Hematopoietic multipotent progenitor cell treated with erythropoietin and hydrocortisone succinate and interleukin-3 and kit ligand, for 6 days (in vitro differentiated cells): ENCODE measurements at places on chromosomes 6 and 20.

DNA sequence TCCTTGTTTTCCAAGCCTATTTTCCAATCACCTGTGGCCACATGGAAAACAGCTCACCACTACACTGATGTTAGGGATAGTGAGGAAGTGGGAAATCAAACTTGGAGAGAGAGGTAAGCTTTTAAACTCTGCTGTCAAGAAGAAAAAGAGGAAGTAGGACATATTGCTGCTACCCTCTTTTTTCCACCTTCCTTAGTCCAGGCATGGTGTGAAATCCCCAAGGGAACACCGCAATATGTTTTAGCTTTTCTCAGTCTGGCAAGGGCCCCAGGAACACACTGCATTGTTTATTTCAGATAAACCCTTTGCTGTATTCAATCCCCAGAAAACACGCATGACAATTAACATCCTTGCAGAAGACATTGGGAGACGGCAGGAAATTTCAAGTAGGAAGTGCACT is 61.3 kb downstream of the HS3ST5 start:
- DNase-seq, result no peak

GRCh38 chr6:34891296-34891695 is 2.2 kb downstream of the ANKS1A start:
- no peak for DNase-seq

GRCh38 chr6:3910106-3910663 is 61.0 kb downstream of the FAM50B start:
- DNase-seq, result no peak

GRCh38 chr6:145139140-145139850 is 596.0 kb downstream of the EPM2A start:
- DNase-seq, result no peak

DNA sequence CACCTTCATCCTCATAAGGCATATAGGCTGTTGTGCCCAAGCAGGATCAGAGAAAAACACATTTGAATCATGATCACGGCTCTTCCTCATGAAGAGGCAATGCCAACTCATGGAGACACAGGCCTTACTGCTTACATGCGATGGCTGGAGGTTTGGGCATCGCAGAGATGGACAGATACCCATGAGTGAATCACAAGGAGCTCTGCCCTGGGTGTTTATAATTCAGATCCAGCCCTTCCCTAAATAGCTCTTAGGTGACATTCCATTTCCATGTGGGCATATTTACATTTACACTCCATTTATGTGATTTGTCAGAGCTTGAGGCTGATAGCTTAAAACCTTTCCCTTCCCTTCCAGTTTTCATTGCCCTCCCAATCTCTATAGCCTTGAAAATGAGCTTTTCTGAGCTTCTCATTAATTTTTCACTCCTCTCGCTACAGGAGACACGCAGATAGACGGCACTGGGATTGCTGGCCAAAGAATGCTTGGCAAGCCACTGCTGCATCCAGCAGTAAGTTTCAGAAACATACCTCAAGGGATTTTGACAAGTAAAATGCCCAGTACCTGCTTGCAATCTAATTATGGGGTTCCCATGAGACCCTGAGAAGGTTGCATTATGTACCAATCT is 249.1 kb downstream of the TBC1D7 start:
- no peak for DNase-seq

GRCh38 chr6:107634324-107635056 is 144.6 kb downstream of the SOBP start:
- DNase-seq, result no peak

- no peak for DNase-seq
Measured at GRCh38 chr6:13488896-13489237, 1.5 kb upstream of the GFOD1 start.

DNA sequence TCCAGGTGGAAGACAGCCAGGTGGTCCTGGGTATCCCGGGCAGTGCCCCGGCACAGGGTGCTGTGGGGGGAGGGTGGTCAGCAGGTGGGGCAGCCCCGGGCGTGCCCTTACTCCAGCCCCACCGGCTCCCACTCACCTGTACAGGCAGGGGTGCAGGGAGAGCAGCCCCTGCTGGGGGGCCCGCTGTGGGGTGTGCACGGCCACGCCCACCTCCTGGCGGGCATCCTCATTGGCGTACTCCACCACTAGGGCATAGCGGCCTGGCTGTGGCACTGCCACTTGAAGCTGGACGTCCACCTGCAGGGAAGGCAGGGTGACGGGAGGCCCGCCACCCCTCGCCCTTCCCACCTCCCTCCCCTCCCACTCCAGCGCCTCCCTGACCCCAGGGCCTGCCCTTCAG is 29.6 kb downstream of the ADRM1 start:
- no peak for DNase-seq

GRCh38 chr6:137217801-137218472 is 1.2 kb downstream of the IFNGR1 start:
- DNase-seq, result peak; percentile 81

DNA sequence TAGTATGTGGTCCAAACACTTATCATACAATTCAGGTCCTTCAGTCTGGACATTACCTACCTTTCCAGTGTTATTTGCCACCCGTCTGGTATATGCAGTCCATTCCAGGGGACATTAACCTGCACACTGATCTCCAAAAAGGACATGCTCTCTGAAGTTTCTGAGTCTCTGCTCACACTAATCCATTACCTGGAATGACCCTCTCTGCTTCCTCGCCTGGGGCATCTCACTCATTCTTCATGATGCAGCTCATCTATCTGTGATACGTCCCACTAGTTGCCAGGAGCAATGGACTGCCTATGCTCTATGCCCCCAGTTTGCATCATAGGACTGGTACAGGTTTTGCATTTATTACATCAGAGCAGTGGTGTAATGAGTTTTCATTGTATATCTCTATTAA is 5.9 kb upstream of the TUBB2B start:
- no peak for DNase-seq

- DNase-seq, result no peak
Measured at GRCh38 chr6:12148317-12148801, 136.2 kb downstream of the HIVEP1 start.

GRCh38 chr20:4511776-4512175 is 209.9 kb upstream of the PRND start:
- no peak for DNase-seq

GRCh38 chr6:184161-184700 is 108.1 kb upstream of the DUSP22 start:
- no peak for DNase-seq

DNA sequence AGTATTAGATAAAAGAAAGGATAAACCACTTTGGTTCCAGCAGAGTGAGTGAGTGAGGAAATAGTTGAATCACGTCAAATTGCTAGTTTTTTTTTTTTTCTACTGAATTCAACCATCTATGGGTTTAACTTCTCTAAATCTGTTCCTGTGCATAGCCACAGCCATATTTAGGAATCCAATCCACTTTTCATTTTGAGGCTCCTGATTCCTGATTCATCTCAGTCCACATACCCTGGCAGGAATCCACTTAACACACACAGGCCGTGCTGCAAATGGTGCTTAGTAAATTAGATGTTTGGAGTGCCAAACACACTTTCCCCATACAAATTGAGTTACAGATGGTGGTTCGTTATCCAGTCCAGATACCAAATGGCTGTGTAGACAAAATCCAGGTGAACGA is 220.3 kb downstream of the ALDH8A1 start:
- no peak for DNase-seq

DNA sequence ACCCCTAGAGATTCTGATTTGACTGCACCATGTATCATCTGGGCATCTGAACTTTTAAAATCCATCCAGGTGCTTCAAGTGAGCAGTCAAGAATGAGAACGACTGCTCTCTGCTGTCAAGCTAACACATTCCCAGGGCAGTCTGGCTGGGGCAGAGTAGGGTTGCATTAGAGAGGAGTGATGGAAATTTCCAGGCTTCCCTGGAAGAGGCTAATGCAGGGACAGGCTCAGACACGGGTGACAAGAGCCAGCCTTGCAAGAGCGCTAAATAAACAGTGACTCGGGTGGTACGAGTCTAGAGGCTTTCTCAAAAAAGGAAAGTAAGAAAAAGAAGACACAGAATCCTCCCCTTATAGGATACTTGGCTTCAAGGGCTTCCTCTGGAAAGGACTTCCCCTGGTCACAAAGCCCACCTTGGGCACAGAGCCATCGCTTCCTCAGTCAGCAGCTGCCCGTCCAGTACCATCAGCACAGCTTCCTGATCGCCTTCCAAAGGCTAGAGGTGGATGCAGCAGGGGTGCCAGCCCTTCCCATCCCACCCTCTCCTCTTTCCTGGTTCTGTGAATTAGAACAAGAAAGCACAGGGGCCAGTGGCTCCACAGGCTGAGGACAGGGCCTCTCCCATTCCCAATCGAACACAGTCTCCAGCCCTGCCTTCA is 177.4 kb upstream of the RREB1 start:
- no peak for DNase-seq

- DNase-seq, result peak; percentile 29
Measured at GRCh38 chr6:87483929-87484328, 11.2 kb downstream of the SLC35A1 start.

DNA sequence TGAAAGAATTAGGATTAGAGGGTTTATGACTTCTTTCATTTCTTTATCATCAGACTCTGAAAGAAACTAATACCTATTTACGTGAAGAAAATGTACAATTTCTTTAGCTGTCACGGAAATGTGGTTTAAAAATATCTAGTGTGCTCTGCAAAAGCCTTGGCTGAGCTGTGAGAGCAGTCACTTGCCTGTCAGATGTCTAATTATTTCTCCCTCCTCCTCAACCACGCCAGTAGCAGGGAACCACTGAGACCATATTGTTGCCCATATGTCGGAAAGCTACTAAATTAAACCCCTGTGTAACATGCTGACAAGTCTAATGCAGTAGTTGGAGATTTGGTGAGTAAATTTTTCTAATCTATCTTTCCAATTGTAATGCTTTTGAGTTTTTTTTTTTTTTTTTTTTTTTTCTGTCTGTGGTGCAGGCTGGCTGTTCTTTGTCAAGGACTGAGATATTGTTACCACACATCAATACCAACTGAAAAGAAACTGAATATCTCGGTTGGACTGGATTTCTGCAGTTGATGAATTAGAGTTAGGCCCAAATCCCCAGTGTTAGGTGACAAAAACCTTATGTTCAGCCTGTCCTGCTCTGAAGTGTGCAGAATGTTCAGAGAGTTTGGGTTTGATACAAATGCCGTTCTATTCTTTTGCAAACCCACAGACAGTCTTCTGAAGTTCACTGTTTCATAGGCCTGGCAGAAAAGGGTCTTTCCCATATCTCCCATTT is 302.9 kb upstream of the SYNCRIP start:
- no peak for DNase-seq

- DNase-seq, result no peak
Measured at GRCh38 chr6:13282393-13283069, 45.8 kb downstream of the TBC1D7 start.

DNA sequence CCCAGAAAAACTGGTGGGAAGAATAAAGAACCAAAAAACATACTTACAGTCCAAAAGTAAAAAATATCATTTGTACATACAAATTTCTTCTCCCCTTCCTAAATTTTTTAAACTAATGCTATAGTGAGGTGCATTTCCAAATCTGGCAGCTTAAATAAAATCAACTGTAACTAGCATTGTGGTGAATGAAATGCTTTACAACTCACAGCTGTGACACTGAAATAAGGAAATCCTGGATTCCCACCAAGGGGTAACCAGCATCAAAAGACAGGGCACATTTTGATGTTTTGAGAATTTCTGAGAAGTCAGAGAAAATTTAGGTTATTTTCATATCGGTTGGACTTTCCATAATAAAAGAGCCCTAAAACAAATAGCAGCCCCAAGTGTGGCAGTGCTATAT is 27.3 kb downstream of the BACH2 start:
- DNase-seq, result no peak

DNA sequence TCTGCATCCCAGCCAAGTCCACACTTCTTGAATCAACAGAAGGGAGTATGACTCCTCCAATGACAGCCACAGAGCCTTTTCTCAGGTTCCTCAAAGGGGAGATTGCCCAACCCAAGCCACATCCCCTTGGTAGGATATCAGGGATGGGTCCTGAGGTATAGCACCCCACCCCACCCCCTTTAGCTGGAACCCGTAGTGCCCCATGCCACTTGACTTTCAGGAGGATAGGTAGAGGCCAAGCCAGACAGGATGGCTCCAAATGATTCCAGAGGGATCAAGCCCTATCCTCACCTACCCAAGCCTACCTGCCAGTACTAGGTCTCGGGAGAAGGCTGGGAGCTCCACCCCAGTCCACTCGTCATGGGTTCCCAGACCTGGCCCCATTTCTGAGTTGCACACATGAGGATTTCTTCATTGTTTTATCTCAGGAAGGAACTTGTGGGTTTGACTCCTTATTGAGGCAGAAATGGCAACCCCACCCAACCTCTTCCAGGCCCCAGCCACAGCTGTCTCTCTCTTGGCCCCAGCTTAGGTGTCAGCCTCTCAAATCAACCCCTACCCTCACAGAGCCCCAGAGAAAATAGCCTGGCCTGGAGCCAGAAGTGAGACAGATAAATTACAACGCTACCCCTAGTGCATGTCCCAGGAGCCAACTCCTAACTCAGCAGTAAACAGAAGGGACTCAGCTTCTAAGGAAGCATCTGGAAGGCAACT is 3.6 kb downstream of the CCND3 start:
- DNase-seq, result peak; percentile 99

- DNase-seq, result no peak
Measured at GRCh38 chr6:12169377-12169776, 120.8 kb upstream of the EDN1 start.

- no peak for DNase-seq
Measured at GRCh38 chr6:131911951-131912350, 39.2 kb downstream of the CCN2 start.

GRCh38 chr20:58086763-58087561 is 141.5 kb downstream of the ANKRD60 start:
- DNase-seq, result peak; percentile 49

- DNase-seq, result peak; percentile 75
Measured at GRCh38 chr6:142478117-142478516, 176.3 kb downstream of the ADGRG6 start.

- DNase-seq, result no peak
Measured at GRCh38 chr6:143755301-143755744, 77.6 kb downstream of the PHACTR2 start.

DNA sequence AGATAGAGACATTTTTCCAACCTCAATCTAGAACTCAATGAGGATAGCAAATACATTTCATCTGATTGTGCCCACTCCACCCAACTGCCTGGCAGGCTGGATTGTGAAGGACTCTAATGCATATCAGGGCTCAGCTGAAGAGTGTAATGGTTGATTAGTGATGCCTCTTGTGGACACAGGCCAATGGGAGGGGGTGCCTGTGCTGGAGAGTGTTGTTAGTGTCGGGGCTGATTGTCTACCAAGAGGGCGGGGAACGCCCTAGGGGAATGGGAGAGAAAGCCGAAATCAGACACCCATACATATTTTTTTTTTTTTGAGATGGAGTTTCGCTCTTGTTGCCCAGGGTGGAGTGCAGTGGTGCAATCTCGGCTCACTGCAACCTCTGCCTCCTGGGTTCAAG is 103.7 kb upstream of the SALL4 start:
- no peak for DNase-seq

GRCh38 chr6:144305985-144306384 is 20.9 kb downstream of the UTRN start:
- DNase-seq, result no peak

- DNase-seq, result no peak
Measured at GRCh38 chr6:46218457-46218856, 47.7 kb upstream of the ENPP5 start.

GRCh38 chr20:38815446-38815845 is 9.9 kb downstream of the PPP1R16B start:
- no peak for DNase-seq
